Dermis lymphatic vessel endothelial cell (primary cell): ENCODE measurements at places on chromosomes 11 and 22. TPM values are rescaled to one million over a fixed set of nuclear protein-coding genes. Genes with fewer than 3 reads are reported as not detected.

The GGT5 gene
- total RNA-seq, result 1.8 and 8.9 TPM in 2 replicates

The TRIM49 gene
- not detected in 2 replicates for total RNA-seq

The TMEM191B gene
- total RNA-seq, result 0.26 and 0.43 TPM in 2 replicates

The PDE3B gene
- total RNA-seq, result 0.34 and 0.54 TPM in 2 replicates

The PGA4 gene
- total RNA-seq, result not detected in 2 replicates

The TOLLIP gene
- total RNA-seq, result 18.1 and 22.6 TPM in 2 replicates
